ENCODE measurements at places on chromosomes 1 and 21.

GRCh38 chr1:218207194-218207593 is 77.9 kb upstream of the RRP15 start:
- no peak for DNase-seq

DNA sequence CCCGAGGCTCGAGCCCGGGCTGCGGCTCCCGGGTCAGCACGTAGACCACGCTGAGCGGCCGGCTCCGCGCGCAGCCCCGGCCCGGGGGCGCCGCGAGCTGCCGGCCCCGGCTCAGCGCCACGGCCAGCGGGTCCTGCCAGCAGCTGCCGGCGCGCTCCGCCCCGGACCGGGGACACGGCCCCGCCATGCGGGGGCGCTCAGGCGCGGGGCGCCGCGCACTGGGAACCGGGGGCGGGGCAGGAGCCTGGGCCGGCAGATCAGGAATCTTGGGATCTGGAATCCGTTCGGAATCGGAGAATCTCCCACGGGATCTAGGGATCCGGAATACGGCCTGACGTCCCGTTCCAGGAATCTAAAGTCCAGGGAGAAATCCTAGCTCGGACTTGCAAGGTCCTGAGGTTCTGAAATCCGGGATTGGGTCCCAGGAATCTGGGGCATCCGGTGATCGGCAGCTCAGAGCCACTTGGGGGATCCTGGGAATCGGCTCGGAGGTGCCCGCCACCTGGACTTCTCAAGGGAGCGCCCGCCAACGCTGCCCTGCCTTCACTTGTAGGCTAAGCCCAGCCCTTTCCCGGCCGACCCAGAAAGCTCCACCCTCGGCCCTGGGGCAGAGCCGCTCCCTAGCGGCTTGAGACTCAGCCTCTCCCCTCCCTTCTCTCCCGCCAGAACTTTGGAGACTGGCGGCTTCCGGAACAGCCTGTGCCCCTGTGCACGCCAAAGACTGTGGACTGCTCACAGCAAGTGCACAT is at the start of gene MAP3K6:
MAP3K6 (minus strand) TSS at position 551 of the 749 bp plus-strand sequence; CDS start at position 187, 364 bp downstream.
- DNase-seq, result peak; percentile 76

DNA sequence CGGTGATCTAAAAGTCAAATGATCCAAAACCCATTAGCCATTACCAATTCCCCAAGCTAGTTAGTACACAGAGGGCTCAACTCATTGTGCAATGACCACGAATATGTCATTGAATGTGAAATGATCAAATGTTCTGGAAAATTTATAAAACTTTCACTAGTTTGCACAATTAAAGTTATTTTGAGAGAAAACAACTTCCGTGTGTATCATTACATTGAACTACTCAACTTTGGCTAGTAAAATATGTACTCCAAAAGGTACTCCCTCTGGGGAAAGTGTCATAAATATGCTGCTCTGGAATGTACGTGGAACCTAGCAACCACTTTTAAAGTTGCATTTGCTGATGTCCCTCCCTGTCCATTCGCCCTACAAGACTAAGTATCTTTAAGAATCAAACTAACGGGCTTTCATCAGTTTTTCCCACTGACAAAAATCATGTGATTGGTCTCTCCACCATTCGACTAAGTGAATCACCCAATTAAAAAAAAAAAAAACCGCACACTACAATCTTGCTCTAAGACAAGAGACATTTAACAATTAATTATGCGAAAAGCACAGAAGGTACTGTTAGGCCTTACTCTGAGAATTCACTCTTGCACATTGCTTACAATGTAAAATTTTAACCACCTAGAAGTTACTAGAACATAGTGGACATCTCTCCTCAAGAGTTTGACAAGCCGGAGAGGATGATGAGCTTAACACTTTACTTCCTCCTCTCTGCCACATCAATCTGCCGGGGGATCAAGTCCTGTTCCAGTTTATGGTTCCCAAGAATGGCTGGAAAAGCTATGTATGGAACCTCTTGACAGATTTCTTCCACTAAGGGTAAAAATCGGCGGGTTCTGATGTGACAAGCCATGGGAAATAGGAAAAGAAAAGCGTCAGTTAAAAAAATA is 1.2 kb downstream of the ACBD3 start:
- no peak for DNase-seq

DNA sequence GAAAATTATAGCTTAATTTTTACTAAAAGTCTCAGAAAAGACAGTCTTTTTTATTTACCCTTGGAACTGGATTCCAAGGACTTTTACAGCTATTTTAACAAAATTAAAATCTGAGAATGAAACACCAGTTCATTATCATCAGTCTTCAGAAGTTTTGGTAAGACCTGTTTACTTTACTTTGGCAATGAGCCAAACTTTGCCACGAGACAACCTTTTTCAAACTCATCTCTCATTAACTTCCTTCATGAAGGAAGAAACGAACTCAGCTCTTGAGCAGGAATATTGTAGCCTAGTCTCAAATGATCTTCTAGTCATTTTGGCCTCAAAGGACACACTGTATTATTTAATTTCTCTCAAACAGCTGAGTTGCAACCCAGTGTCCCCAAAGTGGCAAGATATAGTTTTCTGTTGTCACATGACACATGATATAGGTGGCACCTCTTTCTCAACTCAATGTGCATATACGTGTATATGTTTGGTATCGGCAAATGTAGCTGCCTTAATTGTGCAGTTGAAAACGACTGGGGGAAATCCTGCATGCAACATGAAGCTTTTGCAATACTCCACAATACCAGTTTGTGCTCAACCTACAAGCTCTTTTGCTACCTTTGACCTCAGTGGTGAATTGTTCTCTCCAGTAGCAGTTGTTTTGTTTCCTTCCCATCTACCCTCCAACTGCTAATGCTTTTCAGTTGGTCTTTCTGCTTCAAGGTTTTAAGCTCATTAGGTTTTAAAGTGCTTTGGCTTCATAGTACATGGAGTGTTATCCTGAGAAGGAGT is 8.4 kb upstream of the GNG4 start:
- no peak for DNase-seq

DNA sequence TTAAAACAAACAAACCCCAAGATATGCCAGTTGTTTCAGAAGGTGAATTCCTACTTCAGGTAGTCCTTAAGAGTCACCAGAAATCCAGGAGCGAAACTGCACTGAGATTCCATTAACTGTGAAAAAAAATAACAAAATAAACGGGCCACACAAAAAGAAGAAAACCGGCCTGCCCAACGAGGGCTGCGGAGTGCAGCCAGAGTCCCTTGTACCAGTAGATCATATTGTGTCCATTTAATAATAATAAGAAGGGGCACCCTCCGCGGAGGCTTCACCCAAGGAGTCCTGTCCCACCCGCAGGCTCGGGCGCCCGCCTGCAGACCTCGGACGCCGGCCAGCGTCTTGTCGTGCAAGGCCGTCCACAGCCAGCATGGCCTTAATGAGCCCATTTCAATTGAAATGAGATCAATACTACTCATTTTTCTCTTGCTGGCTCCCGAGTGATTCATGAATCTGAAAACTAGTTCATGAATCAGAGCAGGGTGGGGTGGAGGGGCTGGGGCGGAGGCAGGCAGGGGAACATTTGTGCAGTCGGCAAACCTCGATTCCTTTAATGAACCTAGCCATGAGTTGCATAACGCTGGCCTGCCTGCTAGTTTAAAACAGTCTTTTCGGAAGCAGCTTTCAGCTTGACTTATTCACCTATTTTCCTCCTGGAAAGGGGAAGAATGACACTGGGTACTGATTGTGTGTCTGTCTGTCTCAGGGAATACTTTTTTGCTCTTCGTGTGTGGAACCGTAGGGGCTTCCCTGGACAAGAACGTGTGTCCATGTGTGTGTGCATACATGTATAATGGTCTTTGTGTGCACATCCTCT is 113.1 kb upstream of the IRF2BP2 start:
- DNase-seq, result no peak

- DNase-seq, result no peak
These were observed 474.2 kb upstream of the CHRM3 start for GRCh38 chr1:238912148-238912547.

- DNase-seq, result no peak
These were observed 186.3 kb downstream of the RERE start for GRCh38 chr1:8631163-8631562.

DNA sequence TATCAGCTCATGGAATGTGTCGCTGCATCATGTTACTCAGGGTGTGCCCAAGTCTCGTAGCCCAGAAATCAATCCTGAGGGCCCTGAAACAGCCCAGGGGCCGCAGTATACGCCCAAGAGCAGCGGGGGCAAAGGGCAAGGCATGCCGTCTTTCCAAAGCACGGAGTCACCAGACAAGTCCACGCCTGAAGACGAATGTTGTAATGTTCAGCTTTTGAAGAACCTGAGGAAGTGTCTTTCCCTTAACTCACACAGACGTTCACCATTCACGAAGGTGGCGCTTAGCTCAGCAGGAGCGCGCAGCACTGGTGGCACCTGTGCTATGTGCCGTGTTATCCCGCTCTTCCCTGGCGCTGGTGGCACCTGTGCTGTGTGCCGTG is 18.8 kb upstream of the PWP2 start:
- no peak for DNase-seq

DNA sequence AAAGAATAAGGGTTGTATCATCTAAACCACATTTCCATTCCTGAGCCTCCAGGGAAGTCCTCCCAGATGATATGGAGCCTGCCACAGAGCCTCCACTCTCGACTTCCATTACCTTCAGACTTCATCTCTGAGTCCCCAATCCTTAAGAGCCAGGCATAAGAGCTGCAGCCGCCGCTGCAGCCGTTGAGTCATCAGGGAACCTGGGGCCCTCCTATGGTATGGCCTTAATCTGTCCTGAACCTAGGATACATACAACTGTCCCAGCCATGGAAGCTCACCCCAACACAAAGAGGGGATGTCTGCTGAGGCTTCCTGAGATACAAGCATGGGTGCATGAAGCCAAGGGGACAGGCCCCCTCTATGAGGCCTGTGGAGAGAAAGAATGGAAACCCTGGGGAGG is 16.3 kb downstream of the TAL1 start:
- no peak for DNase-seq

DNA sequence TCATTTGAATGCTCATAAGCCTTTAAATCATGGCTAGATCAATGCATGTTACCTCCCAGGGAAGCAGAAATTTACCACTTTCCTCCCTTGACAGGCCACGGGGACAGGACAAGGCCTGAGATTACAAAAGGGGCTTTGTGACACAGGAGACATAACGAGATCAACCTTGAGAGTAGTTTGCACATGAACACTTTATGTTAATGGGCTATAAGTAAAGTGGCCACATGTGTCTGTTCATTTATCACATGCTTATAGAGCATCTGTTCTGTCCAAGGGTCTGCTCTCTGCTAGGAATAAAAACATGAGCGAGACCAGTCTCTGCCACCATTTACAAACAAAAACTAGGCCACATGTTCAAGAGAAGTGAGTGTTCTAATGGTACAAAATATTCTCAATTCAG is 144.1 kb upstream of the C8B start:
- DNase-seq, result no peak

DNA sequence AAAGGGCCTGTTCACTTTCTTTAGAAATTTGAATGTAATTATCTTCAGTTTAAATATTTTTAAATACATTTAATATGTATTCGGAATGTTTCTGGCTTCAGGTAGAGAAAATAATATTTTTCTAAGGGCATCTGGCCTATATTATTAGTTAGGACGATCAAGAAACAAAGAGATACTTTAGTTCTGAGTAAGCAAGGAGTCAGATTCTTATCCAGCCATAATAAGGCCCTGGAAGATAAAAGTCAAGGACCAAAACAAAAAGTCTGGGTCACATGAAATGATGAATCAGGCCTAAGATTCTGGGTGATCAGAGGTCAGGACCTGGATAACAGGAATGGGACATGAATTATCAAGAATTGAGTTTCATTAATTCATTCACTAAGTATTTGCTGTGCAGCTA is 6.3 kb downstream of the PHC2 start:
- no peak for DNase-seq

DNA sequence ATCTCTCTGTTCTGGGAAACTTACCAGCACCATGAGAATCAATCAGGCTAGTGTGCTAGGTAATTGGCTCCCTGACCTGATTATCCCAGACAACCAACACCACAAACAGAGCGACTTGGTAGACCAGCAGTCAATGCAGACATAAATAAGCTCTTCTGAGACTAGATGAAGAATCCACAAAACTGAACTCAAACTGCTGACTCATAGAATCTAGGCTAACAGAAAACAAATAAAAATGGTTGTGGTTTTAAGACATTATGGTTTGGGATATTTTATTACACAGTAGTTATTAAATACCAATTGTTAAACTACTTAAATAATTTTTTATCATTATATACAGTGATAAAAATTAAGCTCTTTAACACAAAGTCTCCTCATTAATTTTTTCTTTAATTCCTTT is 535.7 kb downstream of the COL11A1 start:
- DNase-seq, result no peak

DNA sequence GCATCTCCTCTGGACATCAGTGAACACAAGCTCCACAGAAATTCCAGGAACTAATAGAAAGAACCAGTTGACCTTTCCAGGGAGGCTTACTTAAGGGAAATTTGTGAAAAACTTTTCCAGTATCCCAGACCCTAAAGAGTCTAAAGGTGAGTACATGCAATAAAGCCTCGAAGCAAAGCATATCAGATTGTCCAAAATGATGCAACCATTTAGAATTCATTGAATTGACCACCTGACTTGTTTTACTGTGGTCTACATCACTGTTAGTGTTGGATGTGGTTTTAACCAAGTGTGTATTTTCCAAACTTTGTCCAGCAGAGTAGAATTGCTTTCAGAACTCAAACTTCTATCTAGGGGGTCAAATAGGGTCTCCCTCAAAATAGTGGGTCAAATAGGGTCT is 76.3 kb upstream of the TIAM1 start:
- no peak for DNase-seq

DNA sequence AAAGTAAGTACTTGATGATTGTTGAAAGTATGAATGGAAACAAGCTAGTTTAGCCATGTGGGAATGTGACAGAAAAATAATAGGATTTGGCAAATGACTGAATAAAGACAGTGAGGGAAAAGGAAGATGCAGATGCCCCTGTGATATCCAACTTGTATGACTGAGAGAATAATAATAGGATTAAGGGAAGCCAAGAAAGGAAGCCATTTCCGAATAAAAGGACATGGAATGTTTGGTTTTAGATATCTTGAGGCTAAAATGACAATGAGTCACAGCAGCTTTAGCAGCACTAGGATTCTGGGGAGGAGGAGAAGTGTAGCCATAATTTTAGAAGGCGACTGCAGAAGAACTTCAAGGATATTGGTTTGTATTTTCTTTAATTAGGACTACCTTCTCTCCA is 109.2 kb downstream of the TTLL7 start:
- DNase-seq, result no peak

DNA sequence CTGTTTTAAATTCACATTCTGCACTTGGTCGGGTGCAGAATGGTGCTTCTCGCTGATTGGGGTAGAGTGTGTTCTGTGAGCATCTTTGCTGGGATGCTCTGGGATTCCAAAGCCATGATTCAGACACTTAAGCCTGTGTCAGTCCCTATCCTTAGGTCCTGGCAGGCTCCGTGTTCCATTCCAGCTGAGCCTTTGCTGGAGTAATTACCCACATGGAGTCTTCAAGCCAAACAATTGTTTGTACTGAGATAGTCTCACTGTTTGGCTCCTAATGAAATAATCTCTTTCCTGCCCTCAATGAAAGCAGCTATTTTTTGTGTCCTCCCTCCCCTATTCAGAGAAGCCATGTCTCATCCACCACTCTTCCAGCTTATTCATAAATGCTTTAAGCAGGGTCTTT is 18.7 kb downstream of the SMAP2 start:
- no peak for DNase-seq
